ENCODE measurements at places on chromosomes 2 and 18.

- DNase-seq = no peak
These were observed 109.1 kb upstream of the CTDP1 start for GRCh38 chr18:79570266-79571201.

DNA sequence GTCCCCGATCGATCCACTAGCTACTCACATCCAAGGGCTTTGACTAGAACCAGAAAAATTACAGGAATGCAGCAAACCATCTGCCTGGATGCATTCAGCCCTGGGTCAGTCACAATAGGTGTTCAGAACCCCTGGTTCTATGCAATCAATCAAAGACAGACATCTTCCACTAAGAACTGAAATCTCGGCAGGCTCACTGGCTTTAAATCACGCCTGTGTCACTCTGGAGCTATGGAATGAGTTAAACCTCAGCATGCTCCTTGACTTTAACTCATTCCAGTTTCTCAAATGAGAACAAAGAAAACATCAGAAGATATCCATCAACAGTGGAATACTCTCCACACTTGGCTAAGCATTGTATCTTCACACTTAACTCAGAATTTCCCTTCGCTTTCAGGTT is 68.1 kb upstream of the SPTBN1 start:
- no peak for DNase-seq

- DNase-seq = no peak
These were observed 52.6 kb upstream of the ACMSD start for GRCh38 chr2:134785659-134786430.

DNA sequence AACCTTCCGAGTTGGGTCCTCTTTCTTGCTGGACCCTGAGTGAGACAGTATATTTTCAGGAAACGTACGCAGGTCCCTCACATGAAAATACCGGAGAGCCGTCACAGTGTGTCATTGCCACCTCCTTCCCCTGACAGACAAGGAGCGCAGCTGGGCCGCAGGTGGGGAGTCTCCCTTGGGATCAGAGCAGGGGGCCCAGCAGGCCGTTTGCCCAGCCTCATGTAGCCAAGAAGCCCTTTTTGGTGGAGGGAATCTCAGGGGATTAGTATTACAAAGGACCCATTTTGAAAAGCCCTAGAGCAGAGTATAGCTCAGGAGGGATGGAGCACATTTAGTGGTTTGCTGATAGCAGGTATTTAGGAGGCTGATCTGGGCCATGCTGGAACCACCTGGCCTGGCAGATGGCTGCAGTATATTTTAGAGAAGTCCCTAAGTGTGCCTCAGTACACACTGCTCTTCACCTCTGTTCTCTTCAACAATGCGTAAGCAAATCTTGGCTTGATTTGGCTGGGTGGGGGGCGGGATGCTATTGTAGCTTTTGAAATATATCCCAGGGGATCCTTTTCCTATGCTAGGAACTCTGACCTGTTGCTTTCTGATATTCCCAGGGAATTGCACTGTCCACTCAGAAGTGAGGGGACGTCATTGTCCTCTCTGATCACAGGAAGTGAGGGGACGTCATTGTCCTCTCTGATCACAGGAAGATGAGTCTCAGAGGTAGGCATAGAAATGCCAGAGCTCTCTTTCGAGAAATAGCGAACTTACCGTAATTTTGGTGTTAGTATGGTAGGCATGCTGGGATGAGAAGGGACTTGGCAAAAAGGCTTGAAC is 171.9 kb downstream of the HRH4 start:
- DNase-seq = no peak

DNA sequence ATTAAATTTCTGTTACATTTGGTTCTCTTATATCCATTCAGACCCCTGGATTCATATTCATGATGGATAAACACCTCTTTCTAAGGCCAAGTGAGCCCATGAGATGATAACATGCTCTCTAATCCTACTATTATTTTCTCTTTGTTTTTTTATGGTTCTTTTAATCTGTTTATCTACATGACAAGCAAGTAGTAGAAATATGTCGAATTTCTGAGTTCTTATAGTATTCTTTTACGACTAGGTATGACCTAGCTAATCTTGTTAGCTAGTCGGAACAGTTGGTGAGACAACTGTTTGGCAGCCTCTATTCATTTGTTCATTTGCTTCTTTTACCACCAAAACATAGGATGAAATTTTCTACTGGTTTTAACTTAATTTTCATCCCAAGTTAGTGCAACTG is 98.1 kb upstream of the SCG2 start:
- no peak for DNase-seq

- DNase-seq = no peak
These were observed 117.0 kb downstream of the AP1S3 start for GRCh38 chr2:223720367-223720766.

- no peak for DNase-seq
These were observed 23.0 kb downstream of the EMX1 start for GRCh38 chr2:72940361-72940760.

- no peak for DNase-seq
These were observed 69.9 kb upstream of the HS6ST1 start for GRCh38 chr2:128388499-128388941.

- DNase-seq = no peak
These were observed 116.2 kb downstream of the GATA6 start for GRCh38 chr18:22285361-22286140.

- no peak for DNase-seq
These were observed 85.3 kb downstream of the MEMO1 start for GRCh38 chr2:31925517-31925916.

DNA sequence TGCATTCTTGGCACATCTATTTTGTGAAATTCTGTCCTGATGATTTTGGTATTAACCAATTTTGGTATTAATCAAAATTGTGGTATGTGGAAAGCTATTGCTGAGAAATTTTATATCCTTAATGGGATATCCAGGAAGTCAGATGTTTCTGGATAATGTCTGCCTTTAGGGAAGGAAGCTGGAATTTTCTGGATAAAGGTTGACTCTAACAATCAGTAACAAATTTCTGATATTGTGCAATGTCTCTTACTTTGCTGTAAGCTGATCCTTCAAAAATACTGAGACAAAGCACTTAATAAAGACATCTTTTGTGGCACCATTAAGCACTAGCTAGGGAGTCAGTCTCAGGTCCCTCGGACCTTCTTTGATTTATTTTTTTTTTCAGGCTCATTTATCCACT is 100.8 kb upstream of the UGP2 start:
- DNase-seq = no peak

DNA sequence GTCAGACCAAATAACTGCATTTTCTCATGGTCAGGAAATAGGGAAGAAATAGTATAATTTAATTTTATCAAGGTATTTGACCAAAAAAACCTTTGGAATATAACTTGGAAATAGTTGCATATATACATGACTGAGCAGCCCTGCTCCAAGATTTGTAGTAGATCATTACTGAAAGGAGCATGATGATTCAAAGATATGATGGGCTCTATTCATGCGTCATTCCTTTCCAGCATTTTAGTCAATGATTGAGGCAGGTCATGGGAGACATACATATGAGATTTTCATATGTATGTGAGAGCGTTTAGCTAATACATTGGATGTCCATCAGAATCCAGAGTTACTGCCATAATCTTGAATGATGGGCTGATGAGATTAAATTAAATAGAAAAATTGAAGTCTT is 74.5 kb downstream of the CAB39 start:
- DNase-seq = no peak

DNA sequence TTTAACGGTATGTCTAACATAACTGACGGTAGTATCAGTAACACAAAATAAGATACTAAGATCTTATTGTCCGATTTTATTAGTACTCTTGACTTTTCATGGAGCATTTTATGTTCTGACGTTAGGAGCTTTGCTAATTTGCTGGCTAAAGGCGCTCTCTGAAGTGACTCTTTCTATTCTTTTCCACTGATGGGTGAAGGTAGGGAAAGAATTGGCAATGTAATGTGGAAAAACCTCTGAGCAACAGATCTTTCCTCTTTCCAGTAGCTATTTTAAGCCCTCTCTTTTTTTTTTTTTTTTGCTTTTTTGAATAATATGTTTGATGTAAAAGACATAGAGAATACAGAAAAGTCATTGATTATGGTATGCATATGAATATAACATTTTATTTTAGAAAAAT is 4.6 kb downstream of the CCNYL1 start:
- no peak for DNase-seq

DNA sequence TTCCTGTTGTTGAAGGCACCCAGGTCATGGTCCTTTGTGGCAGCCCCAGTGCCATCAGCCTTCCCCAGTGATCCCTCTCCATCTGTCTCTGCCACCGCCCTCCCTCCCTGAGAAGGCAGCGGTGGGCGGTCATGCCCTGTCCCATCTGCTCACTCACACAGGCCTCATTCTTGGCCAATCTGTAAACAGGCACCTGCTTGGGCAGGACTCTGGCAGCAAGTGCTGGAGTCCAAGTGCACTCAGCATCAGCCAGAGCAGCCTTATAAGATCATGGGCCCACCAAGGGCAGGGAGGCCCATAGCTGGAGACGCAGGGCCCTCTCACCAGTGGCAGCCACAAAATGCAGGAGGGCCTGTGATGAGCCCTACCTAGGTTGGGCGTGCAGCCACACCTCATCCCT is 140.9 kb downstream of the TWIST2 start:
- no peak for DNase-seq

DNA sequence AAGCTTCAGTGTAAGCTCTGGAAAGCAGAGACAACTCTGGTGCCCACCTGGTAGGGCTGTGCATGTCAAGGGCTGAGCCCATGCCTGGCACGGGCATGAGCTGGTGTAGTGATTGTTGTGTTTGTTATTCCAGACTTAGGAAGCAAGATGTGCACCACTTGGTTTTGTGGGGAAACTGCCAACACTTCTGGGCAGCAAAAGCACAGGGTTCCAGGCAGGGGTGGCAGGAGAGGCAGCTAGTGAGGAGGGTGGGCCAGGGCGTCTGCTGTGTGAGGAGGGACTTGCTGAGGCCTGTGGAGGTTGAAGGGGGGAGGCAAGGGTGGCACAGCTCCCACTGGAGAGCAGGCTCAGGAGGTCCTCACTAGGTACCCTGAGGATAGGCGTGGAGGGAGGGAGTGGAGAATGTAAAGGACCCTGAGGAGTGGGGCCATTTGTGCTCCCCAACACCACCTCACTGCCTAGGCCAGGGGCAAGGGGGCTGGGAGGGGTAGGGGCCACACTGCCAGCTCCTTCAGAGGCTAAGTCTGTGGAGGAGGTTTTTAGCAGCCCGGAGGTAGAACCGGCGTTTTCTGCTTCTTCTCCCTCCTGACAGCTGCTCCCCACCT is 104.0 kb upstream of the POU3F3 start:
- DNase-seq = no peak

DNA sequence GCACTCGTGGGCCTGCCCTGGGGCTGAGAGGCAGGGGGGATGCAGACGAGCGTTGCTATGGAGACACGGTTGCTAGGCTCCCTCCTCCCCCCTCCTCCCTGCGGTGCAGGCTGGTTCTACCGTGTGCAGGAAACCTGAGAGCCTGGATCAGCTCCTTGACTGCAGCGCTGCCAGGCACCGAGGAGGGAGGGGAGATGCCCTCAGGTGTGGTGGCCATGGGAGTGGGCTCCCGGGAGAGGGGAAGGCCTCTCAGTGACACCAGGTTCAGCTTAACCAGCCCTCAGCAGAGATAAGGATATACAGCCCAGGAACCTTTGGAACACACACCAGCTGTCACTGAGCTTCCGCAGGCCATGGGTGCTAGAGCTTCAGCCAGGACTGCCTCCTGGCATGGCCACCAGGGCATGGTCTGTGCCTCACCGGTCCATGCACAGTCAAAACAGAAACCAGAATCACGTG is 124.4 kb upstream of the PXDN start:
- DNase-seq = no peak

DNA sequence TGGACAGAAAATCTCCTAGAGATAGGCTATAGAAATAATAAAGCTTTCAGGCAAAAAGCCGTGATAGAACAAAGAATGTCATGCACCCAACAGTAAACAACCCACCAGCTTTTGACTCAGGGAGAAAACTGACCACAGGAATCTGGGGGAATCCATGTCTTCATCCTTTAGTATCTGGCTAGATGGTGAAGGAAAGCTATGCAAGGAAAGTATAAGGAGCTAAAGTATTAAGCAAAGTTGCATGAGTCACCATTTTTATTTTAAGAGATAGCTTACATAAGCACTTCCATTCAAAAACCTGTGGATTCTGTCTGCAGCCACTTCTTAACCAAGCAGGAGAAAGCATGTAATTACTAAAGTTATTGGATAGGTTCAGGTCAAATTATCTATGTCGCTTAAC is 363.8 kb downstream of the LRP1B start:
- DNase-seq = no peak

DNA sequence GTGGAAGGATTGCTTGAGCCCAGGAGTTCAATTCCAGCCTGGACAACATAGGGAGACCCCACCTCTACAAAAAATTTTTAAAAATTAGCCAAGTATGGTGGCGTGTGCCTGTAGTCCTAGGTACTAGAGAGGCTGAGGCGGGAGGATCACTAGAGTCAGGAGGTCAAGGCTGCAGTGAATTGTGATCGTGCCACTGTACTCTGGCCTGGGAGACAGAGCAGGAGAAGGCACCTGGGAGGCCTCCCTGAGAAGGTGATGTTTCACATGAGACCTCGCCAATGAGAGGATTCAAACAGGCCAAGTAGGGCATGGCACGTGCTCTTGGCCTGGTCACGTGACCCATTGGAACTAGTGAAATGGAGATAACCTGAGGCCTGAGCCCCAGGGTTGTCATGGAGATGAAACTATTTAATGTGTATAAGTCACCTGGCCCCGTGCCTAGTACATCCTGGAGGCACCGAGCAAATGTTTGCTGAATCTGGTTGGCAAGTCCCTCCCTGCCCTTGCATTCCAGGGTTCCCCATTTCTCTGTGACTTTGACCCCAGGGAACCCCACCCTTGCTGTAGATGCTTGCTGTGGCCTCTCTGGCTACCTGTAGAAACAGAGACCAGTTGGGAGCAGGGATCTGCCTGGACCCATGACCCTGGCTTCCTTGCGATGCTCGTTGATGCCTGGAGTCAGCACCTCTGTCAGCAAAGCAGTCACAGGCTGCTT is 26.1 kb upstream of the ROCK2 start:
- DNase-seq = no peak

- DNase-seq = no peak
These were observed 19.3 kb upstream of the TMEM18 start for GRCh38 chr2:696463-696862.

DNA sequence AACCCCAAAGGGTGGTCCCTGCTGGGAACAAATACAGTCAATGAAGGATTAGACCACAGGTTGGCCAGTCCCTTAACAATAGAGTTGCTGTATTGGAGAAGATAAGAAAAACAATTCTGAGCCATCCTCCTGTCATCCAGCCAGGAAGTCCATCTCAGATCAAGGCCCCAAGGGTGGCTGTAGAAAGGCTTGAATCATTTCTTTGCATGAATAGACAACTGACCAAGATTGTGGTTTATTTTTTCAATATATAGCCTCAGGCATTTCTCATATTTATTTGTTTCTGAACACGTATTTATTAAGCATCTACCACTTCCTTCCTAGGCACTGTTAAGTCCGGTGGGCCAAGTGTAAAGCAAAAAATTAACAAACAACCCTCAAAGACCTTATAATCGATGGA is 274.4 kb upstream of the SLC14A2 start:
- no peak for DNase-seq

Data from activated CD4-positive, alpha-beta T cell treated with anti-CD3 and anti-CD28 coated beads, Interleukin-2, amount 50 U/mL, for 1 hour (primary cell).